ENCODE measurements at places on chromosomes 12 and 14. TPM values are rescaled to one million over a fixed set of nuclear protein-coding genes. Genes with fewer than 3 reads are reported as not detected.

- no peak for DNase-seq
Measured at GRCh38 chr12:10741845-10742244, 18.7 kb upstream of the YBX3 start.

DNA sequence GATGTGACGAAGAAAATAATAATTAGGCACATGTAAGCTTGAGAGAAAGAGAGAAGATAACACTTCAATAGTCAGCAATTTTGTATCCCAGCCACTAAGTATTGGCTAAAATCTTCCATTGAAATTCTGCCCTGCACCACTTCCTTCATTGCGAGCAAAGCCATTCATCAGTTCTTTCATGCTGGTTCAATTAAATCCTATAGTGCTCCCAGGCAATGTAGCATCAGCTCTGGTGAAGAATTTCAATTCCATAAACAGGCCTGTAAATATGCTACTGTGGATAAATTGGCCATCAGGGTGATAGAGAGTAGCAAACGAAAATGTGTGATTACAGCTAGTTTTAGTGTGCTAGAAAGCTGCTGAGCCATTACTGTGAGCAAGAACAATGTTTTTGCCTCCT lies 24.7 kb downstream of the RPL10L start:
- no peak for DNase-seq

Gene SIRT4
- total RNA-seq = 1.1 TPM

Gene DTX1
- total RNA-seq = 1.1 TPM

Gene EGLN3
- total RNA-seq = 9.4 TPM
